ENCODE measurements at places on chromosomes 2 and 18.

DNA sequence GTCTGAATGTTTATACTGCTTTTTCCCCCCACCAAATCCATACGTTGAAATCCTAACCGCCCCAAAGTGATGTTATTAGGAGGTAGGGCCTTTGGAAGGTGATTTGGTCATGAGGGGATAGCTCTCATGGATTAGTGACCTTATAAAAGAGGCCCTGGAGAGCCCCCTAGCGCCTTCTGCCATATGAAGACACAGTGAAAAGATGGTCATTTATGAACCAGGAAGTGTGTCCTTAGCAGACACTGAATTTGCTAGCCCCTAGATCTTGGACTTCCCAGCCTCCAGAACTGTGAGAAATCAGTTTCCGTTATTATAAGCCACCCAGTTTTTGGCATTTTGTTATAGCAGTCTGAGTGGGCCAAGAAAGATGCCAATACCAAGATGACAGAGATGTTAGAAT is 7.2 kb upstream of the TSN start:
- DNase-seq: peak; percentile 42

DNA sequence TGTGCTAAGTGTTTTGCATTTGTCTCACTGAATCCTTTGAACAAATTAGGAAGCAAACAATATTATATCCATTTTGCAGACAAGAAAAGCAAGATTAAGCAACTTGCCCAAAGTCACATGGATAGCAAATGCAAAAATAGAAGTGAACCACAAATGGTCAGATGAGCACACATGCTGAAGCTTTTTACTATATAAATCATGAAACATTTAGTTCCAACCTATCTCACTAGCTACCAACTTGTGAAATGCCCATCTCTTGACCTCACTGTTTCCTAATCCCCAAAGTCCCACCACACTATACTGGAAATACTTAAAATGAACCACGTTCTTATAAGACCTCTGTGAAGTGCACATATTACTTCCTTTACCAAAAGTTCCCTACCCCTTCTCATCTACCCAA is 380.5 kb downstream of the ERBB4 start:
- DNase-seq: no peak

- DNase-seq: peak; percentile 51
Observed at GRCh38 chr2:142974288-142975024, 97.0 kb downstream of the KYNU start.

- DNase-seq: no peak
Observed at GRCh38 chr2:240347949-240348500, 87.4 kb upstream of the GPC1 start.

GRCh38 chr2:103804013-103804412 is 1042.2 kb downstream of the TMEM182 start:
- DNase-seq: no peak

GRCh38 chr2:11750422-11750821 is 4.0 kb downstream of the LPIN1 start:
- peak; percentile 23 for DNase-seq

- no peak for DNase-seq
Observed at GRCh38 chr18:44799382-44799906, 118.8 kb downstream of the SETBP1 start.

- DNase-seq: peak; percentile 87
Observed at GRCh38 chr2:149068996-149069888, 30.7 kb downstream of the LYPD6B start.

- peak; percentile 56 for DNase-seq
Observed at GRCh38 chr2:55107436-55107835, 57.2 kb upstream of the RTN4 start.

GRCh38 chr2:234823877-234824376 is 127.9 kb upstream of the SH3BP4 start:
- peak; percentile 97 for DNase-seq

GRCh38 chr18:9928646-9929259 is 14.9 kb downstream of the VAPA start:
- DNase-seq: no peak

DNA sequence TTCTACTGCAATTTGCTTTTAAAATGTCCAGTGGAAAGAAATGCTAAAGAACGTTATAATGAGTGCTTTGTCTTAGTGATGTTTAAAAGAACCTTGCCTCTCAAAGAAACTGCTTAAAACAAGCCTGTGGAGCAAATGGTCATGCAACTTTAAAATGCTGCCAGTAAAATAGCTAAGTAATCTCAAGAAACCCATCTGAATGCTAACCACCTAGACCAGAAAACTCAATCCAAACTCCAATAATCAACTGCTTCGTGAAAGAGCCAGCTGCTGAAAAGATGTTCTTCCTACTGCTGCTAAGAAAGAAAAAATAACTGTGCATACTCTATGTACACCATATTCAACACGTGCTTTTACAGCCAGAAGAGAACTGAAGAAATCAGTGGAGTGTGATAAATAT is 145.6 kb downstream of the PDE1A start:
- no peak for DNase-seq

- no peak for DNase-seq
Observed at GRCh38 chr2:97747285-97747684, 33.9 kb downstream of the ZAP70 start.

GRCh38 chr2:40511661-40512213 is 59.8 kb upstream of the SLC8A1 start:
- peak; percentile 75 for DNase-seq

DNA sequence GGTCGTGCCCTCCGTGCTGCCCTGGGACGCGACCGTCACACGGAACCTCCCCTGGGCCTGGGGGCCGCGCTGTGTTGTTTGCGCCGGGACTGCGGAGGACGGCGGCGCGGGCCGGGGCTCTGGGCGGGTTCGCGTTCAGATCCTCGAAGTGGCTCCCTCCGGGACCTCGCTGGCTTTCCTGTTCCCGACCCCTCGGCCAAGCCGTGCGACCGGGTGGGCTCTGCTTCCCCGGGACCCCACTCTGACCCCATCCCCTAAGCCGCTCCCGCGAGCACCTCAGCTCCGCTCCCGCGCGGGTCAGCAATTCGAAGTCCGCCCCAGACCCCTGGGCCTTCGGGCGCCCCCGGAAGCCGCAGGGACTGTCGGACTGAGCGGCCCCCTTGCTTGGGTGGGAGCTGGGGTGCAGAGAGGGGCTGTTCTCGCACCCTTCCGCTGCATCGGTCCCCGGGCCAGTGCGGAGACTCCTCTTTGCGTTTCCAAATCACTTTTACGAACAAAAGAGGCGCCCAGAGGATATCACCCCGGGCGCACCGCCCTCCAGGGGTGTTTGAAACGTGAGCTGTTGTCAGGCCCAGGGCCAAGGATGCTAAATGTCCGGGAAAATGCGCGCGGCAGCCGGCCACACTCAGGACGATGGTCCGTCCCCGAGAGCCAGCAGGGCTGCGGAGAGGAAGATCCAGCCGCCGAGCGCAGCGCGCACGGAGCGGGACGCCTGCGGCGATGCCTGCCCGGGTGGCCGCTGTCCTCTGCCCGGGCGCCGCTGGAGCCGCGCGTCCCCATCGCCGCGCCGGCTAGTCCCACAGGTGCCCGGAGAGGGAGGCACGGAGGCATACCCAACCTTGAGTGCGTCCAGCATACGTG is 73.5 kb downstream of the ZCCHC2 start:
- DNase-seq: peak; percentile 13

GRCh38 chr18:48409591-48410094 is 460 bp upstream of the ZBTB7C start:
- DNase-seq: no peak

DNA sequence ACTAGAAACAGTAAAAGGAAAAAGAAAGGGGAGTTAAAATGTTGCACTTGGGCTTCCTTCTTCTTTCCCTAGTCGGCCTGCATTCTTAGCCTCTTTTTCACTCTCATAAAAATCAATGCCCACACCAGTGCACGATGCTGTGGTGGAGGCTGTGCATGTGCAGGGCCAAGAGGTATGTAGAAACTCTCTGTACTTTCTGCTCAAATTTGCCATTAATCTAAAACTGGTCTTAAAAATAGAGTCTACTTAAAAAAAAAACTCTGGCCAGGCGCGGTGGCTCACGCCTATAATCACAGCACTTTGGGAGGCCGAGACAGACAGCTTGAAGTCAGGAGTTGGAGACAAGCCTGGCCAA is 11.1 kb downstream of the TRAPPC8 start:
- DNase-seq: no peak

DNA sequence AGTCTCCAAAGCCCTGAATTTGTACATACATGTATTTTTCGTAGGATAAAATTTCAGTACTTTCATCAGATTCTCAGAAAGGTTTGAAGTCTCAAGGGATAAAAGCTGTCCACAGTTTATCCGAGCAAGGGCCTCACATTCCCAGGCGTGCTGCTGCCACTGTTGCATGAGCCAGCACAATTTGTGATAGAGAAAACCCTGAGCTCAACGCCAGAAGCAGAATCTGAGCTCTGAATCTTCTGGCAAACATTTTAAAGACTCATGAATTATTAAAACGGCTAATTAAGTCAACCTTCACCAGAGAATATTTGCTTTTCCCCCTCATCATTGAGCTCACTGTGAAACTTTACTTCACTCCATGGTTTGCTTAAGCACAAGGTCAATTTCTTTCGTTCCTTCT is 38.5 kb upstream of the STPG4 start:
- DNase-seq: peak; percentile 43

GRCh38 chr2:70696142-70696541 is 71.9 kb downstream of the ADD2 start:
- no peak for DNase-seq

DNA sequence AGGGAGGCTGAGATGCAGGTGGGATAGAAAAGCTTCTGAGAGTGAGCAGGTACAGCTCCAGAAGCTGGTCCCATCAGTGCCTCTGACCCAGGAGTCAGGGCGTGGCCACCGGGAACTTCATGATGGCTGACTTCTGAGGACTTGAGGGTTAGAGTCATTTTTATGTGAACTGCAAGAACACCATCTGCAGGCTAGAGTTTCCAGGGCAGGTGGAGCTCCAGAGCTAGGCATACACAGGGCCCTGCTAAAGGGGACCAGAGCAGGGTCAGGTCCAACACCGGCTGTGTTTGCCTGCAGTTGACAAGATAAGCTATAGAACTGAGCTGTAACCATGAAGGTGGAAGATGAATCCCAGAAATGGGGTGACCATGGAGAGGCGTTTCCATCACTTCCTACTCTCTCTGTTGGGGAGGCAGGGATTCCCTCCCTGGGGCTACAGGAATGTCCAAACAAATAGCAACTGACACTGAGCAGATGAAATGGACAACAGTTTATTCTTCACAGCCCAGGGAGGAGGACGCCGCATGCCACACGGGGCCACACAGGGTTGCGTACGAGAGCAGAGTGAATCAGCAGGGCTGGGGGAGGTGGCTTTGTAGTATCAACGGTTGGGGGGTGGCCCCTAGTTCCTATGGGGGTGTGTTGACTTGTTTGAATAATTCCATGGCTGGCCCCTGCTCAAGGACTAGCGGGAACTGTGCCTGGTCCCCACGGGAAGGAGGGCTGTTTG is 77.6 kb upstream of the ZNF516 start:
- DNase-seq: no peak

GRCh38 chr2:174590928-174591648 is 6.5 kb downstream of the WIPF1 start:
- DNase-seq: no peak

Measured in astrocyte of the spinal cord (primary cell).